ENCODE measurements at places on chromosomes 7 and 10.

DNA sequence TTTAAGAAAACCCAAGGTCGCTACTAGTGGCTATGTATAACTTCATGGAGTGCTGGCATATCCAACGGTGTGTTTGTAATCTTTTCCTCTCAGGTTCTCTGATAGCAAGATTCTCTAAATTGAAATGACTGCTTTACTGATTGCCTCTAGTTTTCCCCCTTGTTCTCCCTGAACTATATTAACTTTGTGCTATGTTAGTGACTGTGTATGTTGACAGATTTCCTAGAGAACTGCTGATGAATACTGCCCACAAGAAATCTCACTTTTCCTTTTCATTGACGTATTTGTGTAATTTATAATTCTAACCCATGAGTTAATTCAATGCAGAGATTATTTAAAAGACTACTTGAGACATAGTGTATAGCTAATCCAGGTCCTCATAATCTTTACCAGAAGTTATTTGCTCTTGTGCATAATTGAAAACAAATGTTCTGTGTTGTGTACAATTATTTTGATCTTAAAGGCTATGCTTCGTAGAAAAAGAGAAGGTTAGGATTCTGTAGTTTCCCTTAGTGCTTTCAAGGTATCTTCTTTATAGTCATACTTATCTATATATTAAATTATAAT, 70.6 kb upstream of the GLCCI1 start:
- DNase-seq, result no peak

DNA sequence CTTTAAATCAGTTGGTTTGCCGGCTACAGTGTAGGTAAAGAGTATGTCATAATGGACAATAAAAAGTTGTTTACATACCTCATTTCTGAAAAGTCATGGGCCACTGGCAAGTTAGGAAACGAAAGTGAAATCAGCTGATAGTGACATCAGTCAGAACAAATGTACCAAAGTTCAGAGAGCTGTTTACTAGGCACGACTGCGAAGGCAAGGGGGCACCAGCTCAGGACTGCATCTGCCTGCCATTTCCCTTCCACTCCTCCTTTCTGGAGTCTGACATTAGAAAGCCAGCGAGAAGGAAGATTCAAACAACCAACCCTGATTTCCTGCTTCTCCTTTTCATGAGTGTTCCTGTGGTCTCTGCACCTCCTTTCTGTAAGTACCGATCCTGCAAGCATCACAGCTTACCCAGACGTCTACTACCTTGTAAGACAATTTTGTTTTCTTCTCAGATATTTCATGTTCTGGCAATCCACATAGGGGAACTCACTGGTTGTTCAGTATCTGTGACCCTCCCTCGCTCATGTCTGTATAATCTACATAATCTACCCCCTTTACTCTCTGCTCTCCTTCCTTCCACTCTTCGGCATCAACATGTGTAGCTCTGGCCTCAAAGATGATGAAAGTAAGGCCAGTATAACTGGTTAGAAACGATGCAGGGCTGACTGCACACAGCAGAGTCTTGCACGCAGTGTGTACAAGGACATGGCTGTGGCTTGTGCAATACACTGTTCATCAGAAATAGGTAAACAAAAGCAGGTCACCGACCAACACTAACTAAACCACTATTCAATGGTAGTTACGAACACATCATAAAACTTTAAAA, at the start of gene TMEM140:
Gene TMEM140 (plus strand): TSS at position 174 of the 823 bp plus-strand sequence. CDS start 16,370 bp downstream, outside the sequence.
- DNase-seq, result peak; percentile 76

- DNase-seq, result no peak
Measured at GRCh38 chr10:14855453-14855852, 17.3 kb downstream of the HSPA14 start.

- DNase-seq, result peak; percentile 4
Measured at GRCh38 chr7:18829858-18830285, 287.6 kb downstream of the TWIST1 start.

GRCh38 chr10:125291836-125292235, 131.5 kb upstream of the CTBP2 start:
- no peak for DNase-seq

- DNase-seq, result no peak
Measured at GRCh38 chr7:7970237-7970530, 1.6 kb downstream of the GLCCI1 start.

GRCh38 chr7:102810916-102811315, 62.1 kb downstream of the FAM185A start:
- peak; percentile 40 for DNase-seq

DNA sequence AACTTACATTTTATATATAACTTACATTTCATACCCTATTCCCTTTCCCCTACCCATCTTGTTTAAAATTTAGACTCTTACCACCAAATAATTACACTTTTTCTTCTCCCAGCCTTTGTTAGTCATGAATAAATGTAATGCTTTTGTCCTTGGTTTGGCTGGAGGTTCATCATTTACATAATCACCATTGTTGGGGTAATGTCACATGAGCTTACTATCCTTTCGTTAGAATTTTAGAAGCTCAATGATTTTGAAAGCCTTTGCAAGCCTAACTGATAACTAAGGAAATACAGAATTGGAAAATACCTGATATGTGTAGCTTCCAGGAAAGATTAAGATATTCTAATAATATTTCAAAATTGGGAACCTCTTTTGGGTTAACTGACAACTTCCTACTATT, 171.7 kb downstream of the PLXDC2 start:
- no peak for DNase-seq

DNA sequence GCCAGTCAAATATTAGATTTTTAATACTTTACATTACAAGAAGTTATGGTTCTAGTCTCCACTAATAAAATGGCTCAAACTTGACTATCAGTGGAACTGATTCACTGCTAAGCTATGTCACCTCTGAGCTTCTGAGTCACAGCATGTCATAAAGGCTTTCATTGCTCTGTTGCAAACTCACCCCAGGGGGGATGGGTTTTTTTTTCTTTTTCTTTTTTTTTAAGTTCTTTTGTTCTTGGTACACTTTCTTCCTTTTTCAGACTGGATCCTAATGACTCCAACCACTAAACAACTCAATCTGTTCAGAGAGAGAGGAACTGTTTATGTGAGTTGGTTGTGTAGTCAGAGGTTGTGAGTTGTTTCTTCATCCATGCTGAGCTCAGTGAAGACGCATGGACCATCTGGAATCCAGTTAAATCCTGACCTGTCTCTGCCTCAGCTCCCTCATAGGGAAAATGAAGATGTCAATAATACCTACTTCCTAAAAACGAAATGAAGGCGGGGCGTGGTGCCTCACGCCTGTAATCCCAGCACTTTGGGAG, 11.0 kb downstream of the MYOF start:
- DNase-seq, result no peak

GRCh38 chr10:95262763-95263518, 27.9 kb downstream of the PDLIM1 start:
- DNase-seq, result no peak

- no peak for DNase-seq
Measured at GRCh38 chr7:129955993-129956543, 3.3 kb upstream of the UBE2H start.

- no peak for DNase-seq
Measured at GRCh38 chr7:69588773-69589172, 9.5 kb upstream of the AUTS2 start.

DNA sequence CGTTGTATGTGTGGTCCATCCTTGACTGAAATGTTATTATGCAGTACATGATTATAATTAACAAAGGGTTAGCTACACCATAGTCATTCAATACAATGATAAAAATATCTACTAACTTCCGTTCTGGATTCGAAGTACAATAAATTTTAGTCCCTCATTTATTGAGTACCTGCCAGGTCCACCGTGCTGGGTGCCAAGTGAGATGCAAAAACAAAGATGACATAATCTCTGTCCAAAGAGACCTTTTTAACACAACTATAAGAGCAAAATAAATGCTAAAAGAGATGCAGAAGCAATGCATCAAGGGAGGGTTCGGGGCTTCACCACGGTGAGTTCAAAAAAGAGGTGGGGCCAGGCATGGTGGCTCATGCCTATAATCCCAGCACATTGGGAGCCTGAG, 33.1 kb downstream of the LAMB1 start:
- DNase-seq, result no peak

GRCh38 chr7:88331322-88331721, 24.6 kb upstream of the STEAP4 start:
- DNase-seq, result no peak

GRCh38 chr10:1354809-1355710, 298.9 kb downstream of the WDR37 start:
- DNase-seq, result no peak

DNA sequence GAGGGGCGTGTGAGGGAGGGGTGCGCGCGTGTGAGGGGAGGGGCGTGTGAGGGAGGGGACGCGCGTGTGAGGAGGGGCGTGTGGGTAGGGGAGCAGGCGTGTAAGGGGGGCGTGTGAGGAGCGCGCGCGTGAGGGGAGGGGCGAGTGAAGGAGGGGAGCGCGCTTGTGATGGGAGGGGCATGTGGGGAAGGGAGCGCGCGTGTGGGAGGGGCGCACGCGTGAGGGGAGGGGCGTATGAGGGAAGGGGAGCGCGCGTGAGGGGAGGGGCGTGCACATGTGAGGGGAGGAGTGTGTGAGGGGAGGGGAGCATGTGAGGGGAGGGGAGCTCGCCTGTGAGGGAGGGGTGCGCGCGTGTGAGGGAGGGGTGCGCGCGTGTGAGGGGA, 19.1 kb downstream of the MXI1 start:
- DNase-seq, result peak; percentile 93

- DNase-seq, result no peak
Measured at GRCh38 chr7:114931656-114932011, 9.7 kb downstream of the MDFIC start.
